Hippocampal formation (tissue), 2 donors: ENCODE measurements at places on chromosomes 2 and 18.

- DNase-seq, result no peak
These were observed 1.5 kb downstream of the MBD5 start for GRCh38 chr2:148022351-148022750.

DNA sequence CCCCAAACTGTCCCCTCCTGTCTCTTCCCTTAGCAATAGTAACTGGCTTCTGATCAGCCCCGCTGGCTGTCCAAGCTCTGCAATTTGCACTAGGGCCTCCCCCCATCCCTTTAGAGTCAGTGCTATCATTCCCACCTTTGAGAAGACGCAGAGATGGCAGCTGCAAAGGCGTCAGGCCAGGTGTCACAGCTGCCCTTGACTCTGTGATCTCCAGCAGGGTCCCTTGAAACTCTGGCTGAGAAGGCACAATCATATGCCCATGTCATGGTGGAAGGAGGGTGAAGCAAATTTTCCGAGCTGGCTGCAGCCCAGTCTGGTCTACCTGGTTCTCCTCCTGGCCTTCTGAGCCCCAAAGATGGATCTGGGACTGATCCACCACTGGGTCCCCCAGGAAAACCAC is 49.2 kb upstream of the TEX51 start:
- no peak for DNase-seq

GRCh38 chr2:11669454-11670291 is at the start of gene NTSR2:
TSS of gene NTSR2 (minus strand) at chr2:11670195. CDS start at chr2:11670129, 66 bp downstream.
- DNase-seq, result peak; percentile 32

- DNase-seq, result no peak
These were observed 112.0 kb downstream of the CYP26B1 start for GRCh38 chr2:72035518-72036172.

- no peak for DNase-seq
These were observed 1.3 kb downstream of the PTPN2 start for GRCh38 chr18:12882453-12883371.

DNA sequence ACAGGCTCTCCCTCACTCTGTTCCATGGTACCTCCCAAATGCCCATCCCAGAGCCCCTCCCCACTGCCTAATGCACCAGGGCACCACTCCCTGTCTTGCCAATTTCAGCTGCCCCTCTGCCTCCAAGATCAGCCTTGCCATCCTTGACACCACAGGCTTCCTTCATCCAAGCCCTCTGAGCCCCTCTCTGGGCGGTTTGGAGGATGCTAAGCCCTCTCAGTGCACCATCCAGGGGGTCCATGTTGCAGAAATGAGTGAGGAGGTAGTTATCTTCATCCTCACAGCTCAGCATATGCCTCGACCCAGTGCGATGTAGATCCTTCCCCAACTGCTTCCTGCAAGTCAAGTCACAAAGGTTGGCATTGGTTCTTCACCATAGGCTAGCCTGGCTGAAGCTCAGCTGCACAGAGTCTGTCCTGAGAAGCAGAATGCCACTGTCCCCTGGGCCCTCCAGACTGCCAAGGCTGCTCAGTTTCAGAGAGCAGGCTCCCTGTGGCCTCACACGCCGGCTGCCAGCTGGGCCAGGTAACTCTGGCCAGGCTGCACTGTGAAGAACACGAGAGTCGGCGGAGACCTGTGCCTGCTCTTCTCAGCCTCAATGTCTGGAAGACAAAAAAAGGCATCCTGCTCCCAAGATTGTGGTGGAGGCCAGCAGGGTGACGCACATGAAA is 9.9 kb upstream of the MAP3K2 start:
- DNase-seq, result no peak

GRCh38 chr18:56606618-56607017 is 31.8 kb downstream of the TXNL1 start:
- DNase-seq, result no peak

DNA sequence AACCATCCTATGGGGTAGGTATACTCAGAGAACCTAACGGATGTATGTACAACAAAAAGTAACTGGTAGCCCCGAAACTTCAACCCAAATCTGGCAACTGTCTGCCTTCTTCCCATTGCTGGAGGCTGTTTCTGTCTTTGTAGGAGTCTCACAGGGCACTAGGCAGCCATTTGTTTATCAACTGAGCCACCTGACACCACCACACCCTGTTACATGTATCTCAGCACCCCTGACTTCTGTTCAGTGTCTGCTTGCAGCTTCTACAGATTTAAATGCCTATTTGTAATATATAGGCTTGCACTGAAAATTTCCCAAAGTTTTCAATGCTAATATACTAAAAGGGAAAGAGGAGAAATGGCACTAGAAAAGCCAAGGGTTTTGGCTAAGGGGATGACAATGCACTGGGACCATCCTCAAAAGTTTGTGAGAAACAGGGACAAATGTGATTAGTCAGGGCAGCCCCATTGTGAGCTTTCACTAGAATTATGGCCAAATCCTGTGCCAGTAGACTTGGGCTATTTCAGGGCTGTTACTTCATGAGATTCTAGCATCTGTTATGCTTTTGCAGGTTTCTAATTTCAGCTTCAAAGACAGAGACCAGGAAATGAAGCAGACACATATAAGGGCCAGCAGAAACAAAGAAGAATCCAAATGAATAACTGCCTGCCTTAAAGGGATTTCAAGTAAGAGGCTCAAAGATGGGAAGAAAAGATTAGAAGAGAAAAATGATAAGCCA is 103.3 kb downstream of the MYO5B start:
- no peak for DNase-seq

- no peak for DNase-seq
These were observed 44.4 kb downstream of the FBLN7 start for GRCh38 chr2:112182581-112183034.

- DNase-seq, result no peak
These were observed 39.2 kb downstream of the TRIP12 start for GRCh38 chr2:229882583-229882982.

DNA sequence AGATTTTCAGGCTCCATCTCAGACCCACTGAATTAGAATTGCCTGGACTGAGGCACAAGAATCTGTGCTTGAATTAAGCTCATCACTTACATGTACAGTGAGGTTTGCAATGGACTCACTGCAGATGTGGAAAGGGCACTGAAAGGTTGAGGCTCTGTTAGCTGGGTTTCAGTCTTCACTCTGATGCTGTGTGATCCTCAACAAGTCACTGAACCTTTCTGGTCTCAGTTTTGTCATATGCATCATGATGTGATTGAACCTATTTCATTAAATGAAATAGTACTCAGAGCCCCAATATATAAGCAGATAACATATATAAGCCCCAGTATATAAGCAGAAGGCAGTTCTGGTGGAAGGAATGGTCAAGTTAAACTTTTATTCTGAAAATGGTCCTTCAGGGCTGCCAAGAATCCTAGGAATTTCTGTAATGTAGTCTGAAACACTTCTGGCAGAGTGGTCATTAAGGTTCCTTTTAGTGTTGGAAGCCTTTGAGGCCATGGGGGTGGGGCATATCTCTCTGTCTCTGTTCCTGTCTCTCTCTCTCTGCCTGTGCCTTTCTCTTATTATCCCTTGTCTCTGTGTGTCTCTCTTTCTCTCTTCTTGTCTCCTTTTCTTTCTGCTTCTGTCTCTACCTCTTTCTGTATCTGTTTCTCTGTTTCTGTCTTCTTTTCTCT is 110.4 kb downstream of the ADCYAP1 start:
- no peak for DNase-seq

DNA sequence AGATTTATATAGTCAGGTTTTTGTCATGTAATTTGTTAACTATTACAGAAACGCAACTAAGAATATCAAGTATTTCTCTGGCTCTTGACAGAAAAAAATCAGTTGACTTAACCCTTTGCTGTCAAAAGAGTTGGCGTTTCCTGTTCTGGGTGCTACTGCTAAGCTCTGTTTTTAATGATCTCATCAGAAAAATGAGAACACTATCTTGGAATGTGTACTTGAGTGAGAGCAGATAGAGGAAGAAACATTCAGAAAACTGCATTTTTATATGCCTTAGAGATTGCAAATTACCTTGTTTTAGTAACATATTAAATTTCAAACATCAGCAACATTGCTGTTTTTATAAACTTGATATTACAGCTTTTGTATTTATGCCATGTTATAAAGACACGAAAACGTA is 297.9 kb downstream of the RDH14 start:
- no peak for DNase-seq

DNA sequence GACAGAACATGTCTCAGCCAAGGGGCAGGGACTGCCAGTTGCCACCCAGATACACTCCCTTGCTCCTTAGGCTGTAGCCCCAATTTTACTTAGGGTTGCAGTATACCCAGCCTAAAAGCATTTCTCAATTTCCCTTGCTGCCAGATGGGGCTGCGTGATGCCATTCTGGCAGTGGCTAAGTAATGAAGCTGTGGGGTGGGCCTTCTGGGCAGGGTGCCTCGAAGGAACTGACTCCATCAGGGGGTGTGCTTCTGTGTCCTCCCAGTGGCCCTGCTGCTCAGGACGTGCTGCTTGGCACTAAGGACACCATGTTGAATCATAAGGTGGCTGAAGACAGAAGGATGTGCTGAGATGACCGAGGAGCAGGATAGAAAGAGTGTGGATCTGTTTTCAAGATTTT is 74.2 kb downstream of the VWA3B start:
- no peak for DNase-seq

GRCh38 chr2:43021791-43022509 is 204.5 kb downstream of the ZFP36L2 start:
- DNase-seq, result peak; percentile 71

DNA sequence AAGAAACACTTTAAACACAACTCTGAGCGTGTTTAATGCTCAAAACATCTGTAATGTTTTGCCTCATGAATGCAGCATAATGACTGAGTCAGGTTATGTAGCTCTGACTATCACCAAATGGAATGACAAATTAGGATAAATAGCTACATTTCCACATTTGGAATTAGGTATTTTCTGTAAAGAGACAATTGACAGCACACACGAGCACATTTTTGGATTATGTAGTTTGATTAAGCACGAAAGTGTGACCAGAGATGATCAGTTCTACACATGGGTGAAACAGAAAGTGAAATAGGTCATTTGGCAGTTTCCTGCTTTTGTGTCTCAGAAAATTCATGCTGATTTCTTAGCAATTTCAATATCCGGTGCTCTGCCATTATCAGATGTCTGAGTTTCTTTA is 29.0 kb downstream of the LPIN1 start:
- no peak for DNase-seq

DNA sequence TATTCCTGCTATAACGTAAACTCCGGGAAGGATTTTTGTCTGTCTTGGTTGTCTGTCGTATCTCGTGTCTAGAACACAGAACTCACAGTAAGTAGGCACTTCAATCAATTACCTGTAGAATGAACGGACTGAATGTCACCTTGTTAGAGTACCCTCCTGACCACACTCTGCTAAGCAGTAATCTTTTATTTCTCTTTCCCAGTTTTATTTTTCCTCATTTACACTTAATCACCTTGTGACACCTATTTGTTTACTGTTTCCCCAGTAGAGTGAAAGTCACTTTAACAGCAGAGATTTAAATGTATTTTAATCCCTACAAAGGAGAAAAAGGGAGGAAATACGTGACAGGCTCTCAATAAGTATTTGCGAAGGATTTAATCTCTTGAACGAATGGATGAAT is 514 bp upstream of the EPB41L5 start:
- DNase-seq, result no peak

DNA sequence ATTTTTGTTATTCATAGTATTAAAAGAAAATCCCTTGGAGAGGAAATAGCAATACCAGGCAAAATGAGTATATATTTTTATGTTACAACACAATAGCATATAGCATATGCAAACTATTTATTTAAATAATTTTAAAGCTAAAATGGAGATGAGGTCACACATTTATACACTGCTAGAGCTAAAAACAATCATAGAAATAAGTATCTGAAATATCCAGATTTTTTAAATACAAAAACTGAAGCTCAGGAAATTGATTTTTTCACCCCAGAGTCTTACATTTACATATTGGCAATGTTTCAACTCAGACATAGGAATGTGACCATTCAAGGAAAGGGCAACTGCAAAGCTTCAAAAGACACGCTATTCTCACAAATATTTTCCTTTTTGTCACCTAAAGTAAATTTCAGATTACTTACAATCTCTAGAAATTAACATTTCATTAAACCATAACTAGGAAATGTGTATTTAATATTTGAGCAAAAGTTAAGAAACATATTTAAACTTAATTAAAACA is 8.9 kb downstream of the TFPI start:
- no peak for DNase-seq

GRCh38 chr18:57014772-57015413 is 132.0 kb upstream of the BOD1L2 start:
- DNase-seq, result no peak

GRCh38 chr2:148619560-148620195 is 24.9 kb upstream of the EPC2 start:
- no peak for DNase-seq

DNA sequence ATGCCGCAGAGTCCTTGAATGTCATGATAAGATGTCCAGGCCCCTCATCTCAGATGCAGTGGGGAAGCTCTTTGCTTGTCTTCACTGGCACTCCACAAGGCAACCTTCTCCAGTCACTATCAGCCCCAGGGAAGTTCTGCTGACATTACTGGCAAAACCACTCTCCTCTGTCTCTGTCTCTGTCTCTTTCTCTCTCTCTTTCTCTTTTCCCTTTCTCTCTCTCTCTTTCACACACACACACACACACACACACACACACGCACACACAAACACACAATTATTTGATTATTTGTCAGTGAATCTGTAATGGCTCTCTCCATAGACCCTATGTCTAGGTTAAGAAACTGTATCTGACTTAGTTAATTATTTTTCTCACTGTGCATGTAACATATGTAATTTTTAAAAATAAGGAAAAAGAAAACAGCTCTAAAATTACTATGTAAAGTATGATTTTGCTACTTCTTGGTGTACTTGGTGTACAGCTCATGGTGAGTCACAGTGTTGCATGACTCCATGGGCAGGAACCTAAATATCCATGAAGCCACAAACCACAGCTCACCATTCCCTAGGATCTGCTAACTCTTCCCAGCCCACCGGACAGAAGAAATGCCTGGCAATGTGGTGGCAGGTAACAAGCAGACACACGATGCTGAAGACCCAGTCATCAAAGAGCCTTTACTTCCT is 594.9 kb upstream of the ID2 start:
- no peak for DNase-seq

DNA sequence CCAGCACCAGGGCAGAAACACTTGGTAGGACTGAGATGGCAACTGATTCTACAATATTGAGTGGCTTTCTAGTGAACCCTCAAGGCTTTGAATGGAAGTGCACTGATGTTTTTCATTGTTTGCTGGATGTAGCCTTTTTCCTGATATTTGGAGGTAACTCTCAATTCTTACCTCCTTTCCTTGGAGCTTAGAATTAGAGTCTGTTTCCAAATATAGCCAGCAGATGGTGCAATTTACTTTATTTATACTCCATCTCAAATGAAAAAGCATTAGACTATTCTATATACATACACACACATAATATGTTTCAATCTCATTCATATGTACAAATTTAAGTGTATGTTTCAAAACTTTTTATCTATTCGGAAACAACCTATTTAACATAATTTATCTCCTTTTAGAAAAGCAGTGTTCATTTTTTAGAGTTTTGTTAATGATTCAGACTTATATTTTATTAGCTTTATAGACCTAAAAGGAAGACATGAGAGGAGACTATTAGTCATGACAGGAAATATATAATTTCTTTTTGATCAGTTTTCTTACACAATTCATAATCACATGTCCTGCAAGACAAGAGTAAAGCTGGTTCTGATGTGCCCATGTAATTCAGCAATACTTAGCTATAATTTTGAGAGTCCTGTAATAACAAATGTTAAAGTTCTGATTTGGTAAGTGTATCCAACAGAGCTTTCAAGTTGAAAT is 124.8 kb downstream of the NUP35 start:
- DNase-seq, result no peak
